ENCODE measurements at places on chromosomes 4 and X. TPM values are rescaled to one million over a fixed set of nuclear protein-coding genes. Genes with fewer than 3 reads are reported as not detected.

DNA sequence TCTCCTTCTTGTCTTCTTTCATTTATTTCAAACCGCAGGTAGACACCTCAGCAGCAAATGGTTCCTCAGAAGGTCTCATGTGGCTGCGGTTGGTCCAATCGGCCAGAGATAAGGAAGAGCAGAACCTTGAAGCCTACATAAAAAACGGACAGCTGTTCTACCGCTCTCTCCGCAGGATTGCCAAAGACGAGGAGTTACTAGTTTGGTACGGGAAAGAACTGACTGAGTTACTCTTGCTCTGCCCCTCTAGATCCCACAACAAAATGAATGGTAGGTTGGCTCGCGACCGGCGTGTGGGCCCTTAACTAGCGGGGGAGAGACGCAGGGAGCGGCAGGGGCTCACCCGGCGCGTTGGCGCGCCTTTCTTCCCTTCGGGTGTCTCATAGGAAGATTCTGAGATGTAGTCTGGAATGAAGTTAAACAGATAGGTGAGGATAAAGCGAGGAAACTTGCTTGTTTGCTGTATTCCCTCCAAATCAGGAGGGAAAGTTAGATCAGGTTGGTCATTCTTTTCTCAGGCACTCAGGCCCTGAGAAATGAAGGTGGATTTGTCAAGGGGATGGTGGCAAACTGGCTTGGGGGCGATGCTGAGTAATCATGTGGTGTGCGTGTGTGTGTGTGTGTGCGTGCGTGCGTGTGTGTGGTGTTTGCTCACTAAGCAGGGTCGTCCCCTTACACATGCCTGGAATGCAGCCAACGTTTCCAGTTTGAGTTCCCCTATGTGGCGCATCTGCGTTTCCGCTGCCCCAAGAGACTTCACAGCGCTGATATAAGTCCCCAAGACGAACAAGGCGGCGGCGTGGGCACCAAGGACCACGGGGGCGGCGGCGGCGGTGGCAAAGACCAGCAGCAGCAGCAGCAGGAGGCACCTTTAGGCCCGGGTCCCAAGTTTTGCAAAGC lies 4.2 kb downstream of the PRDM8 start:
- peak; percentile 71 for DNase-seq

DNA sequence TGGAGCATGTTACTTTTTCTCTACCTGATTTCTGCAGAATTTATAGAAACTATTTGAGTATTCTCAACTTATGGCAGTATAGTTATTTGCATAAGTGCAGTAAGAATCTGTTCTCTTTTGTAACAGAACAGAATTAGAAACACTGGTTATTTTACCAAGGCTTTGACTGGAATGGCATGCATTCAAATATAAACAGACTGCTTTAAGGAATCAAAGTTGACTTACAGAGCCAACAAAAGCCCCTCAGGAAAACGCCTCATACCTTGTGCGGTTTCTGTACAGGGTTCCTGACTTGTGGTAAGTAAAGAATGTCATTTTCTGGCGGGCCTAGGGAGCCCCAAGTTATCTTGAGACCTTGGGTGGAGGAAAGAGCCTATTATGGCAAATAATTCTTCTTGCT lies 97.1 kb downstream of the GPR143 start:
- no peak for DNase-seq

DNA sequence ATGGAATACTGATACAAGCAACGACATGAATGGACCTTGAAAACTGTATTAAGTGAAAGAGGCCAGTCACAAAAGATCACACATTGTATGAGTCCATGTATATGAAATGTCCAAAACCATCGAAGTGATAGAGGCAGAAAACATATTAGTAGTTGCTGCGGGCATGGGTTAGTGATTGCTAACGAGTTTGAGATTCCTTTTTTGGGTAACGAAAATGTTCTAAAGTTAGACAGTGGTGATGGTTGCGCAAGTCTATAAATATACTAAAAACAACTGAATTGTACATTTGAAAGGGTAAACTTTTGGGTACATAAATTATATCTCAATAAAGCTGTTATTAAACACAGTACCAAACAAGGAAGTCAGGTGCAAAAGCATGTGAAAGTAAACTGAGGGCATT lies 234.5 kb downstream of the FBXW7 start:
- DNase-seq, result no peak

- no peak for DNase-seq
These were observed 641.0 kb upstream of the PITX2 start for GRCh38 chr4:111263836-111264235.

The VEGFC gene
- total RNA-seq, result not detected

The MAGEA12 gene
- total RNA-seq, result not detected

- DNase-seq, result no peak
These were observed 15.7 kb downstream of the DAPP1 start for GRCh38 chr4:99832321-99832720.

GRCh38 chr4:110900213-110900769 lies 277.4 kb upstream of the PITX2 start:
- no peak for DNase-seq

GRCh38 chr4:66911880-66912279 lies 633.4 kb downstream of the CENPC start:
- no peak for DNase-seq

GRCh38 chr4:183157215-183157614 lies 58.2 kb downstream of the WWC2 start:
- no peak for DNase-seq

DNA sequence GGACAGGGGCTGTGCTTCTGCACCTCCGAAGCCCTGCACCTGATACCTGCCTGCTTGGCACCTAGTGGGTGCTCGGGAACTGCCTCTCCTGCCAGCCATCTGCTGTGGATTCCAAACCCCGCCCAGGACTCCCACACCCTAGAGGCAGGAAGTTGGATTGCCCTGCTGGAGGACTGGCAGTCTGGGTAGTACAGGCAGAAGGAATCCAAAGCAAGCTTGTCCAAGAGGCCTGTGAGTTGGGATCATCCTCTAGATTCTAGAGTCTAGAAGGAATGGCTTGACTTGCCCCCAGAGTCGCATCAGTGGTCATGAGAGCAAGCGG lies 64.6 kb upstream of the MTM1 start:
- no peak for DNase-seq

The AIMP1 gene
- total RNA-seq, result 39.1 TPM

DNA sequence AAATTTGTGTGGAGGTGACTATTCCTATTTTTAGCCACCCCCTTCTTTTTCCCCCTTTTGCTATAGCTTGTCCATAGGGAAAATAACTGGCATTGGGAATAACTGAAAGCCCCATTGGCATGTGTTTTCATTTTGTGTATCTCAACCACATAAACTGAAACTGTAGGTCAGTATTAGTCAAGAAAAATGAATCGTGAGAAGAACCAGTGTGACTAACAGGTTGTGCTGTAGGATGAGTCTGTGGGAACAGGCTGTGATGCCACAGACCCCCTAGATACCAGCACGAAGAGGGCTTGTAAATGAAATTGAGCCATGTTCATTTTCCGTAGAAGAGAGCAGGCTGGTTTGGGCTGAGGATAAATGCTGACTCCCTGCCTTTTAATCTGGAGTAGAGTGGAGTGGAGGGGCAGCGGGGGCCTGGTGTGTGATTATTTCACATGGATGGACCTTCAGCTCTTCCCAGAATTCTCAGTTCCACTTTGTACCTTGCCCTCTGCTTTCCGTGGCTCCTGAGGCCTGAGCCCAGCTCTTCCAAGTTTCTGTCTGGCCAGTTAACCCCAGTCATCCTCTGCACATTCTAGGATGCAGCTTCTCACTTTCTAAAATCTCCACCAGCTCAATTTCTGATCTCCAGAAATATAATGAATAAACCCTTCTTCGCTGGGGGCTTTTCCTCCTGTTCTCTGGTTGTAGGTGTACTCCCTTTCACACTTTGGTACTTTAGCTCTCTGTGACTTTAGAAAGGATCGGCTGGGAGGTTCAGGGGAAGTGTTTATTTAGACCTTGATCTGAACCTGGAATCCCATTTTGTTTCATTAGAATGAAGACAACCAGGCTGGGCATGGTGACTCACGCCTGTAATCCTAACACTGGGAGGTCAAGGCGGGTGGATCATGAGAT lies 37.3 kb downstream of the DCUN1D4 start:
- no peak for DNase-seq

DNA sequence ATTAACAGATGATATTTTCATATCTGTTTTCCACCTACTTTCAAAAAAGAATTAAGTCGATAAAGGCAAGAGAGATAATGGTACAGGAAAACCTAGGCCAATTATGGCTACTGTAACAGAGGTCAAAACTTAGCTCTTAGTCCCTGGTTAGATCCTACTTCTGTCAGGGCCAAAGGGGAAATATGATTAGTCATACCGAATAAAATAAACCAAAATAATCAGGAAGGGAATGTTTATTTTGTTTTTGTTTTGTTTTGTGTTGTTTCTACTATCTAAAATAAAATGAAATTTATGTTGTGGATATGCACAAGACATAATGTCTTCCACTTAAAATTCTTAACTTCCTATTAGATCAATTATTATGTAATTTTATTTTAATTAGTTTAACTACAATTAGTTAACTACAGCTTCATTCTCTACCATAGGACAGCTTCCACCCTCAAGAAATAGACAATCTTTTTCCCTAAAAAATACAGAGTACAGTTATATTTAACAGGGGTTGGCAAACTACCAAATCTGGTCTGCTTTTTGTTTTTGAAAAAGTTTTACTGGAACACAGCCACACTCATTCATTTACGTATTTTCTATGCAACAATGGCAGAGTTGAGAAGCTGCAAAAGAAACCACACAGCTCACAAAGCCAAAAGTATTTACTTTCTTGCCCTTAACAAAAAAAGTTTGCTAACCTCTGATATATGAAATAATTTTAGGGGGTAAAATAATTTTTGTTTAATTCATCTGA lies 25.4 kb downstream of the TMEM47 start:
- no peak for DNase-seq

The FAM47C gene
- not detected for total RNA-seq

The TMPRSS11B gene
- not detected for total RNA-seq

The OTC gene
- not detected for total RNA-seq

GRCh38 chr4:113317523-113317922 lies 268.1 kb downstream of the ANK2 start:
- no peak for DNase-seq

The NMU gene
- total RNA-seq, result 0.35 TPM

The FGF5 gene
- not detected for total RNA-seq

DNA sequence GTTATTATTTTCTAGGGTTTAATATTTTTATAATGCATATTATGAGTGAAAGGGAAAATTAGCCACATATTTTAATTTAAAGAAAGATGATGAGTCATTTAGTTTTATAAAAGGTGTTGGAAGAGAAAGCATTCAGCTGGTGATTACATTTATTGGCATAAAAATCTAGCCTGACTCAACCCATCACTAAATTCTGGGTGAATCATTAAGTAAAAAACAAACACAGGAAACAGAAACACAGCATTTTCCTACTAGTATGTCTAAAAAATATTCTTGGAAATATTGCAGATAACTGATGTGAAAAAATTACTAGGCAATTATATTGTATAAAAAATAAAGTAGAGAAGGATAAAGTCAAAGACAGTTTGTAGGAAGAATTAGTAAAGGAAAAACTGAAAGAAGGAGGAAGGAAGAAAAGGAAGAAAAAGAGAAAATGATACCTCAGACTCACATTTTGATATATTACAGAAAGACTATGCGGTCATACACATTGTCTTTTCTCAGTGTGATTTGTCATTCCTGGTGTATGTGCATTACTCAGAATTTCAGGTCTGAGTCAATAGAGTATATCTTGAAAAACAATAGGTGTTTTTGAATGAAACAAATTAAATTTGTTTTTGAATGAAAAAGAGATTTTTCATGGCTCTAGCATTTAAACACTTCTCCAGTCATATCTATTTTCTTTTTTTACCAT lies 48.0 kb upstream of the SPOCK3 start:
- no peak for DNase-seq

The FGF16 gene
- not detected for total RNA-seq
